Astrocyte of the spinal cord (primary cell): ENCODE measurements at places on chromosomes 6 and 20.
A peak's percentile ranks its signal among the peaks of the same experiment; 100 is the strongest.

GRCh38 chr6:123094795-123095194 is 98.8 kb downstream of the CLVS2 start:
- DNase-seq, result no peak

DNA sequence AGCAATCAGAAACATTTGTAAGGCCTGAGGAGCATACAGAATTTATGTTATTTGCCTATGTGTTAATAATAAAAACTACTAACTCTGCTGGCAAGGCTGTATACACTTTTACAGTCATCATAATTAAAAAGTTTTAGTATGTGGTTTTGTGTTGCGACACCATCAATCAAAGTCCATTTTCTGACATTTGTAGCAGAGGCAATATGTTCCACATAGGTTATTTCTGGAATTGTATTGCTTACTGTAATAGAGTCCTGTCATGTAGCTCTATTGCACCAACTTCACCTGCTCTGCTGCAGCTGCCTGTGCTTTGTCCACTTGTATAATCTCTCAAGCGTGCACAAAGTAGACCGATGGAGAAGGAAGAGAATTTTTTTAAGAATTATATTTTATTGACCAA is 501.8 kb downstream of the HACE1 start:
- no peak for DNase-seq

- peak; percentile 15 for DNase-seq
Observed at GRCh38 chr20:62141397-62142251, 1.6 kb downstream of the PSMA7 start.

DNA sequence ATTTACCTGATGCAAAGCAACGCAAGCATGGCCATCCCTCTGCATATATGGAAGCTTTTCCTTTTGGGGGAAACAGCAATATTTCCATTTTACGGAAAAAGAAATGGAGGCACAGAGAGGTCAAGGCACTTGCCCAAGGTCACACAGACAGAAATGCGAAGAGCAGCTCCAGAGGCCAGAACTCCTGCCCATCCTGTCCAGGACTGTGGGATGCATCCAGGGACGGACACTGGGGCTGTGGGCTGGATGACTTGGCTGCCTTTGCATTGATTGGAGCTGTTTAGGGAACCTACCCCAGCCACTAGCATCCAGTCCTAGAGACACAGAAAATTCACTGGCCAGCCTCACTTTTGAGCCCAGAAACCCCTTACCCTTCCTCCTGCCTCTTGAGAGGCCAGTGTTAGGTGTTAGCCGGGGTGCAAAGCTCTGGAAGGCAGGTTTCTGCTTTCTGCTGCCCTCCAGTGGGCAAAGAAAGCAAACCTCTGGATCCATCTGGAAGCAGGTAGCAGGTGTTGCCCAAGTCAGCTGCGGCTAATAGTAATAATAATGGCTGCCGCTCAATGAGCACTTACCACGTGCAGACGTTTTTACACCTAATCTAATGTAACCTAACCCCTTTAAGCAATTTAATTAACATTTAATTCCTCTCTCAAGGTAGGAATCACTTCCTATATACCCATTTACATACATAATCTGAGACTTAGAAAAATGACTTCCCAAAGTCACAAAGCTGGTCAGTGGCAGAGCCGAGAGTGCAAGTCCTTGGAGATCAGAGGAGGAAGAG is 31.7 kb upstream of the CCN5 start:
- DNase-seq, result no peak

DNA sequence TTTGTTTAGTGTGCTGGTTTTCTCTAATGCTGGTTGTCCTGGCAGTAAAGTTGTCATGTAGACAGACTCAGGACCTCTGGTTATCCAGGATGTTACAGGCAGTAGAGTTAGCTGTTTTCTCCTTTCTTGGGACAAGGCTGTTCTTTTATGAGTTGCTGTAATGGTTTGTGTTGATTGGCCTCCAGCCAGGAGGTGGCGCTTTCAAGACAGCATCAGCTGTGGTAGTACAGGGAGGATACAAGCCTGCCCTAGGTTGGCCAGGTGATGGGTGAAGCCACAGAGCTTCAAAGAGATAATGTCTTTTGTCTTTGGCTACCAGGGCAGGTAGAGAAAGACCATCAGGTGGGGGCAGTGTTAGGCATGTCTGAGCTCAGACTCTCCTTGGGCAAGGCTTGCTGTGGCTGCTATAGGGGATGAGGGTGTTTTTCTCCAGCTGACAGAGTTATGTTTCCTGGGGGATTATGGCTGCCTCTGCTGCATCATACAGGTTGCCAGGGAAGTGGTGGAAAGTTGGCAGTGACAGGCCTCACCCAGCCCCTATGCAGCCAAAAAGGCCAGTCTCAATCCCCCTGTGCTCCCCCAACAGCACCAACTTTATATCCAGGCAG is 127.2 kb upstream of the TAB2 start:
- DNase-seq, result peak; percentile 37

GRCh38 chr20:13283869-13284829 is 63.1 kb downstream of the ISM1 start:
- DNase-seq, result no peak

DNA sequence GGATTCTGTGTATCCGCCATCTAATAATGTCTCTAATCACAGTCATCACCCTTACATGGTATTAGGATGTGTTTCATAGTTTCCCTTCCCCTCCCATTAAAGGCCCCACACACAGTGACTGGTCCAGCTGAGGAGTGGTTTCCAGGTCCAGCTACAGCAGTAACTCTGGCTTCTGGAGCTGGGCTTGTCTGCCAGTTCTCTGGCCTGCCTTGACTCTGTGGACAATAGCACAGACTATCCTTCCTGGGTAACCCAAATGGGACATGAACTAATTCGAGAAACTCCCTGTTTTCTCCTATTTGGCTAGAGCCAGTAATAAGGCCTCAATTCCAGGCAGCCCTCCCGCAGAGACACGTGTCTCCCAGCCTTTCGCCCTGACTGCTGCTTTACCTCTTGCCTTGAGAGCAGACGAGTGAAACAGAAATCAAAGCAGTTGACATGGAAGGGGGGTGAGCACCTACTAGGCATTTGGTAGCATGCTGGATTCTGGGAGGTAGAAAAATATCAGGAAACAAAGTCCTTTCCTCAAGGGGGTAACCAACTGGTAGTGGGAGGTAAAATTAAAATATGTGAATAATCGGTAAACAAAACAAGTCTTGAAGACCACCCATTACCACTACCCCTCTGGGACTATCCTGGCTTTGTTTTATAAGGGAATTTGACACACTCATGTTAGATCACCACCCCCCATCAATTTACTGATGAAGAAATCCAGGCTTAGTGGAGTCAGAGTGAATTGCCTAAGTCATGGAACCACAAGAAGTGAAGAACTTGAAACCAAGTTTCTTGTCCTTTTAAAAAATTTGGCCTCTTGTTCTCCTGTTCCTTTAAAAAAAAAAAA is 1.2 kb downstream of the TRAF3IP2 start:
- peak; percentile 84 for DNase-seq

DNA sequence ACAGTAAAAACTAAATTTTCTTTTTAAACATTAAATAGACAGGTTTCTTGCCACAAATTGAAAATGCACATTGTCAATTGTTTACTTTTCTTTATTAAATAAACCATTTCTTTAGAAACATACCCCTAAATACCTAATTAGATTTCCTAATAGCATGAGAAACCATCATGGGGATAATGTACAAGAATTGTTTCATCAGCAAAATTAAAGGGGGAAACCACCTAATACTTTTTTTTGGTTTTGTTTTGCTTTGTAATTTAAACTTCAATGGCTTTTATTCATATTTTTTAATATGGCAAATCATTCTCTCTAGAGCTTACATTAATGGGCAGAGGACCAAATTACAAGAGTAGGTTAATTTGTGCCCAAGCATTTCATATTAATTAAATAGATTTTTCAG is 987.9 kb downstream of the EPHA7 start:
- no peak for DNase-seq

- DNase-seq, result no peak
Observed at GRCh38 chr6:36128073-36128472, 2.2 kb upstream of the MAPK13 start.

GRCh38 chr6:1202201-1202600 is 109.7 kb upstream of the FOXQ1 start:
- DNase-seq, result no peak

- DNase-seq, result no peak
Observed at GRCh38 chr20:32215729-32216128, 8.0 kb downstream of the POFUT1 start.

- no peak for DNase-seq
Observed at GRCh38 chr6:115219645-115220044, 841.0 kb downstream of the FRK start.

- no peak for DNase-seq
Observed at GRCh38 chr20:40961176-40961575, 67.4 kb upstream of the TOP1 start.

- DNase-seq, result peak; percentile 14
Observed at GRCh38 chr6:1297746-1298145, 14.2 kb upstream of the FOXQ1 start.

GRCh38 chr6:83472767-83473166 is 39.6 kb upstream of the PRSS35 start:
- no peak for DNase-seq

DNA sequence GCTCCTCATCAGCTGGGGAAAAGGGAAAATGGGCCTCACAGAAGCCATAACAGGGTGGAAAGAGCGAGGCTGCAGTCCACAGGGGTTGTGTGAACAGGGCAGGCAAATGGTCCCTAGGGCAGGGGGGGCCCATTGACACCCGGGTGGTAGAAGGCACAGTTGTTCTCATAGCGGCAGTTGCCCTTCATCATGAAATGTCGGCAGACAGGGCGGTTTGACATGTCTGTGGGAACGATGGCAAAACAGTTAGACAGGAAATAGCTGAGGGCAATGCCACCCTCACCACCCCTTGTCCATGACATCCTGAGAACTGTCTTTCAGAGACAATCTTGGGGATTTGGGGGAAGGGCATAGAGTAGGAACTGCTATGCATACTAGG is 15.6 kb downstream of the PPP1R10 start:
- DNase-seq, result no peak

DNA sequence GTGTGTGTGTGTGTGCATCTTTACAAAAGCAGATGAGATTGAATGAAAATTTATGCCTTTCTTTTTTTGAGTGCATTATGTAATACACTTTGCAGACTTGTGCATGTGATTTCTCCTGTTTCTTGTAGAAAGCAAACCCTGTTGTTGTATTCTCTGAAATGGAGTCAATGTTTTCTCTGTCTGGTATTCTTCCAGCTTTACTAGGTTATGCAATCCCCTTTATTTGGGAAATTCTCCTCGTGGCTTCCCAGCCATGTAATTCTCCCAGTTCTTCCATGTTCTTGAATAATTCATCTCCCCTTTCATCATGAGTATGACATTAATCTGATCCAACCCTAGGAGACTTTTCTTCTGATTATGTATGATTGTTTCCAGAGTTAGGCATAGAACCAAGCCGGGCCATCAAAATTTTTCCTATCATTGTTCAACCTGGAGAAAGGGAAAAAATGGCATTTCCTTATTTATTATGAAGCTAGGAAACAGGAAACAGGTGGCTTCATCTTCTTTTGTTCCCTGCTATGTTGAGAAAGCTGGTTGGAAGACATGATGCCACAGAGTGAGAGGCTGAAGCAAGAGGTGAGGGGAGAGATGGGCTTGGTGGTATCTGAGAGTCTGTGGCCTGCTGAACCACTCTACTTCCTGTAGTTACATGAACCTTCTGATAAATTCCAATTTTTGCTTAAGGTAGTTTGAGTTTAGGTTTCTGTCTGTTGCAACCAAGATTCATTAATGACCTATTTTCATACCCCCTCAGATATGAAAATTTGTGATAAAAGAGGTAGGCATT is 68.8 kb downstream of the PRL start:
- no peak for DNase-seq

GRCh38 chr6:11228935-11229654 is 3.4 kb downstream of the NEDD9 start:
- peak; percentile 40 for DNase-seq

DNA sequence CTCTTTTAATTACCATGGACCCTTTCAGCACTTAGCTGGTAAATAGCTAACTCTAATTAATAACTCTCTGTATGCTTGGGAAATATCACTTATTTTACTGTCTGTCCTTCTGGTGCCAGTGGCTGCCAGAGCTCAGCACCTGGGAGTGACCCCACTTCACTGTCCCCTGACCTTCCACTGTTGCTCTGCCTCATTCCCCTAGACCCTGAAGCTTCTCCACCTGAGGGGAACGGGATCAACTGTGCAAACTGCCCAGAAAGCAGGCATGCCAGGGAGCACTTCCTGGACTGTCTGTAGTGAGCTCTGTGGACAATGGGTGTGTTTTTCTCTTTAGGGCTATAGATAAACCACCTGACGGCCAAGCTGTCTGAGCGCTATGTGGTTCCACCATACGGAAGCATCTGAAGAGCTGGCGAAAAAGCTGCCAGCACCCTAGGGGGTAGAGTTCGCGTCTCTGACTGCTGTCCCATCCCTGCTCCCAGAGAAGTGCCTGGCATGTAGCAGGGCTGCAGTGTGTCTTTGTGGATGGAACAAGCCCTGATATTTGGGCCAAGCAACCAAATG is 106.3 kb upstream of the FOXA2 start:
- no peak for DNase-seq

- no peak for DNase-seq
Observed at GRCh38 chr6:90982051-90982450, 395.2 kb upstream of the MAP3K7 start.

- no peak for DNase-seq
Observed at GRCh38 chr20:13687815-13688214, 49.1 kb upstream of the TASP1 start.

GRCh38 chr6:93889713-93890112 is 470.4 kb upstream of the EPHA7 start:
- no peak for DNase-seq

- DNase-seq, result no peak
Observed at GRCh38 chr20:48986899-48987298, 59.2 kb upstream of the CSE1L start.

DNA sequence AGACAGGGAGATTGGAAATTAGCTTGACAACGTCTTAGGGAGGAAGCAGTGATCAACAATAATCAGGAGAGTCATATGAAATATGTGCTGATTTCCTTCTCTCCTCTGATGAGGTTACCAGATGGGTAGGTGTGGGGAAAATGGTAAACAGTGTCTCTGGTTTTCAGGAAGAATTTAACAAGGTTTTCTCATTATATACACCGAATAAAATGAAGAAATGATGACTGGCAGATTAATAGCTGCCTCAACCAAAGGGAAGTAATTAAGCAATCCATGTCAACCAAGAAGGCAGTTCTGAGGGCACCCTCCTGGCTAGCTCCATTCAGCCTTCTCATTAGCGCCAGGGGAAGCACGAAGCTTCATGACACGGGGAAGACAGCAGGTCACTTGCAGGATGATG is 12.7 kb upstream of the RAMACL start:
- no peak for DNase-seq

GRCh38 chr6:47145212-47145611 is 103.1 kb upstream of the ADGRF1 start:
- no peak for DNase-seq

GRCh38 chr6:86888301-86888700 is 49.0 kb upstream of the HTR1E start:
- no peak for DNase-seq

GRCh38 chr6:89144354-89144906 is 1.4 kb upstream of the PM20D2 start:
- no peak for DNase-seq

- peak; percentile 57 for DNase-seq
Observed at GRCh38 chr20:51531141-51531710, 11.3 kb downstream of the NFATC2 start.
